ENCODE measurements at places on chromosomes 16 and 17. TPM values are rescaled to one million over a fixed set of nuclear protein-coding genes. Genes with fewer than 3 reads are reported as not detected.

GRCh38 chr17:9509236-9509816, 66.3 kb downstream of the STX8 start:
- H3K36me3 ChIP-seq, result no peaks in the 10 kb centered on the region
- peaks cover 3% of the 10 kb centered on the region for H3K4me1 ChIP-seq
- H3K27me3 ChIP-seq, result no peaks in the 10 kb centered on the region
- no peak overlapping the region for H3K27ac ChIP-seq

- DNase-seq, result peak; percentile 88
- H3K4me3 ChIP-seq, result no peak overlapping the region
- H3K27ac ChIP-seq, result no peak overlapping the region
- no peaks in the 10 kb centered on the region for H3K27me3 ChIP-seq
Measured at GRCh38 chr16:67963662-67964321, 4.6 kb downstream of the SLC12A4 start.

DNA sequence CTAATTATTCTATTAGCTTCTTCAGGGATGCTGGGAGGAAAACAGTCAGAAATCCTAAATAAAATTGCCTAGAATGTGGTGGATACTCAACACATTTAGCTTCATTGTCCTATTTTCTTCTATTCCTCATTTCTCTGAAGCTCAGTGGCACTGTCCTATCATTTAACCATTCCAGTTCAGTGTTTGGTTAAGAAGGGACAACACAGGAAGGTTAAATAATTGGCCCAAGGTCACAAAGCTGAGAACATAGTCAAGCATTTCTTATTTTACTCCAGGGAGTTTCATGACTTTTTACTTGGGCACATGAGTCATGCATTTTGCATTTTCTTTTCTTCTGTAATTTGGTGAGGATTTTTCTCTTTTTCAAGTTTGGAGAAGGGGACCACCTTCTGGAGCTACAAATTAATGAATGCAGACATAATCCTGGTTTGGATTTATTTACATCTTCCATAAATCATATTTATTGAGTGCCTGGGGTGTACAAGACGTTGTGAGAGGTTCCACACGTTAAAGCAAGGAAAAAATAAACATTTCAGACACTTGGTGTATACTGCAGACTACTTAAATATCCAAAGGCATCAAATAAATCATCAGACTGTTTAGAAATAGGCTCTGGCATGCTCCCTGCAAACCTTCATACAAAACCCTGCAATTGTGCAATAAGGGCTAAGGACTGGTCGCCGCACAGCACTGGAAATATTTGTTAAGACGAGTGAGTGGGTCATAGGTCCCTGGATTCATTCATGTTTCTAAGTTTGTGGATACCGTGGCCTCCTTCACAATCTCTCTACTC, 263.9 kb downstream of the MAF start:
- no peak overlapping the region for H3K27ac ChIP-seq
- H3K27me3 ChIP-seq, result no peaks in the 10 kb centered on the region
- no peaks in the 10 kb centered on the region for H3K4me1 ChIP-seq
- no peak for DNase-seq

BCAR1 gene
- total RNA-seq, result 66.9 TPM

CARD14 gene
- total RNA-seq, result not detected

RPRML gene
- not detected for total RNA-seq

CCR7 gene
- not detected for total RNA-seq
